ENCODE measurements at places on chromosomes 1 and 21.

- DNase-seq, result no peak
These were observed 89.7 kb downstream of the GREM2 start for GRCh38 chr1:240522122-240522822.

- DNase-seq, result no peak
These were observed 18.2 kb upstream of the CDCP2 start for GRCh38 chr1:54171016-54171415.

DNA sequence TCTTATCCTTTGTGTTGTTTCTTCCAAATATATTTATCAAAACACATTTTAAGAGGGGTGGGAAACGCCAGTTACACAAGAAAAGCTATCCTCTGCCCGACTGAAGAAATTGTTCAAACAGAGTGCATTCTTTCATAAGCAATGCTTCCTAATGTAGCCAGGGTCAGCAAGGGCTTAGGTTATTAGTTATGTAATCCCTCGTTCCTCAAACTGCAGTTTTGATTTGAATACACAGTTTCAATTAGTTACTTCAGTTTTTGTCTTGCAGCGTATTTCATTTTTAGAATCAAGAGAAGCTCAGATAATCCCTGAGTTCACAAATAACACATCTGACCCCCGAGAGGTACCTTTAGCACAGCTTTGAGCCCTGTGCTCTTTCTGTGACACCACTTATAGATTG lies 141.7 kb upstream of the NRIP1 start:
- no peak for DNase-seq

GRCh38 chr1:79128722-79129121 lies 122.2 kb upstream of the ADGRL4 start:
- DNase-seq, result no peak

- no peak for DNase-seq
These were observed 113.0 kb downstream of the TSEN15 start for GRCh38 chr1:184164536-184164935.

- DNase-seq, result no peak
These were observed at the start of gene RXRG for GRCh38 chr1:165444897-165445370. Gene RXRG (minus strand): TSS chr1:165445126. CDS start chr1:165444893, 233 bp downstream.

DNA sequence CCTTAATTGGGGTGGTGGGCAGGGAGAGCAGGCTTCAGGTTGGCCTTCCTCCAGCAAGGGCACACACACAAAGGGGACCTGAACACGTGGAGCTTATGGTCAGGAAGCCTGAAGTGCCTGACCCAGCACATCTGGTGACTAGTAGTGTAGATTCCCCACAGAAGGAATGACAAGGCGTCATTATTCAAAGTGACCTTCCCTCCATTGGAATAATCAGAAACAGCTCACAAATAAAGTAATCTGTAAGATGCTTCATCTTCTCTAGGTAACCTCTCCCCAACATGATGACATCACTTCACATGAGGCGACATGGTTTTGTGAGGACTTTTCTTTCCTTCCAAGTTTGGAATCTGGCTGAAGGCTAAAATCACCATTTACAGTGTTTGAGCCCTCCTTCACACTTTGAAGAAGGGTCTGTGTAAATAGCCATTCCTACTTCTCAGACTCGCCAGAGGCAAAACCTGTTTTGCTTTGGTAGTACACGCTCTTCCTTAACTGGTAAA lies 32.8 kb upstream of the ERG start:
- no peak for DNase-seq

DNA sequence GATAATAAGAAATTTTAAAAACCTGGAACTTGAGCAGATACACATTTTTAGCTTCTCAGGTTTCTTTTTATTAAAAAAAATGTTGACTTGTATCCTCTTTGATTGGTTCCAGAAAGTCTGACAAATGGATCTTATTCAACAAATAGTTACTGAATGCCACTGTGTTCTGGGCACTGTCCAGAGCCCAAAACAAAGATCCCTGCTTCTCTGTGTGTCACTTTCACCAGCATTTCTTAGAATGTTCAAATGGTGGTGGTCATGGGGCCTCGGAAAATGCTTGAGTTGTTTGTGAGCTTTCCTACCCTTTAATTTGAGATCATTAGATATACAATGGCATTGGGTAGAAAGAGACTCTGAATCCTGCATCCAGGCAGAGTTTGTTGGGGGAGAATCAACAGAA lies 19.9 kb downstream of the ACTN2 start:
- no peak for DNase-seq
